ENCODE measurements at places on chromosomes 16 and 17.

GRCh38 chr16:46954562-46954961 is 18.9 kb downstream of the DNAJA2 start:
- no peak for DNase-seq

- DNase-seq = no peak
Observed at GRCh38 chr17:17579691-17580090, 11.8 kb downstream of the PEMT start.

DNA sequence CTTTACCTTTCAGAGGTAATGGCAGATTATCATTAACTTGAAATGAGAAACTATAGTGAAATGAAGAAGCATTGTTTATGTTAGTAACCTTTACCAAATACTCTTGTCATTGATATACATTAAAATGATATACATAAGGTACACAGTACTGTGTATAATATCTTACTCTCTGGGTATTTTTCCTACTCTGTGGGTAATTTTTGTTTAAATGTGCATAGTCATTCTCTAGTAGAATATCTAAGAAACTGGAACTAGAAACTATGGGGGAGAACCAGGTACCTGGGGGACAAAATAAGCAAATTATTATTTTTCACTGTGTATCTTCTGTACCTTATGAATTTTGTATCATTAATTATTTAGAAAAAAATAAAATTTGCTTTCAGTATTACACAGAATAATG is 20.6 kb upstream of the PHAF1 start:
- DNase-seq = no peak

DNA sequence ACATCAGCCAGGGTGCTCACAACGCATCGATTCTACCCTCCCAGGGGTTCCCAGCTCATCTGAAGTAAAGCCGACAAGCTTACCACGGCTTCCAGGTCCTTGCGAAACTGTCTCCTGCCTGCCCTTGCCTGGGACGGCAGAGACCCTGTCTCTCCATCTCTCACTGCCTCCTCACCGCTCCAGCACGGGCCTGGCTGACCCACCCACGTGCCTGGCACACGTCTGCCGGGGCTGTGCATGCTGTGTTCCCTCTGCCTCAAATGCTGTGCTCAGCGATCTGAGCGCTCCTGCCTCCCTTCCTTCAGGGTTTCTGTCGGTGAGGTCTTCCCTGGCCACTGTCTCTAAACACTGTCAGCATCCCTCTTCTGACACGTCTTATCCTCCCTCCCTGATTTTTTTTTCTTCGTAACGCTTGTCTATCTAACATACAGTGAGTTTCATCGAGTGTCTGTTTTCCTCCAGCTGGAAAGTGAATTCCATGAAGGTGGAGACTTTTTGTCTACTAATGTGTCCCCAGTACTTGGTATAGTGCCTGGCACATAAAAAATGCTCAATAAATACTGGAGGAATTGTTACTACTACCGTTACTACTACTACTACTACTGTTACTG is 208.4 kb downstream of the IRF8 start:
- DNase-seq = no peak

GRCh38 chr17:34082404-34082803 is 172.7 kb upstream of the CCL2 start:
- no peak for DNase-seq

DNA sequence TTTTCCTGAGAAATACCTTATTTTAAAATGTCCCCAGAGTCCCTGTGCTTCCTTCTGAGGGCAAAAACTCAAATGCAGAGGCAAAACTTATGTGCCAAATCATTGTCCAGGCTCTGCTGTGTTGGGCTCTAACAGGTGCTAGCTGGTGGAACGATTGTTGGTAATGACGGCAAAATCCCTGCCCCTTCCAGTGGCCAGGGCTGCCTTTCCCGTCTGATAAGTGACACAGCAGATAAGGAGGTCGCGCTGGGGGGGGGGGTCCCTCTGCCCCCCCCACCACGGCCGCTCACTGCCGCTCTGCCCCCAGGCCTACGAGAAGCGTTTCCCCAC is 29.1 kb downstream of the SEC14L5 start:
- DNase-seq = no peak

GRCh38 chr16:87434146-87434667 is 42.1 kb downstream of the MAP1LC3B start:
- DNase-seq = no peak

GRCh38 chr17:42698736-42699414 is 16.5 kb downstream of the CNTNAP1 start:
- no peak for DNase-seq

- DNase-seq = no peak
Observed at GRCh38 chr17:71905376-71906031, 215.3 kb upstream of the SOX9 start.

DNA sequence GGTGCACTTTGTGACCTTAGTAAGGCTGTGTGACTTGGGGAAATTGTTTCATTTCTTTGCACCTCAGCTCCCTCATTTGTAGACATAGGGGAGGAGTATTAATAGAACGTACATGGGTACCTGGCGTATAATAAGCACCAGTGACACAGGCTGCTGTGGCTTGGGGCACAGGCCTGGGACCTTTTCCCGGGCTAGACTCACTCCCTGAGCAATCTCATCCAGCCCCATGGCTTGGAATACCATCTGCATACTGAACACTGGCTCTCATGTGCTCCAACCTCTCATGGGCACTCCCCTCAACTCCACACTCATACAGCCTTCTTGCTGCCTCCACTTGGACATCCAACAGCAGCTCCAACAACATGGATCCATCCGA is 41.0 kb upstream of the MRPS23 start:
- no peak for DNase-seq

DNA sequence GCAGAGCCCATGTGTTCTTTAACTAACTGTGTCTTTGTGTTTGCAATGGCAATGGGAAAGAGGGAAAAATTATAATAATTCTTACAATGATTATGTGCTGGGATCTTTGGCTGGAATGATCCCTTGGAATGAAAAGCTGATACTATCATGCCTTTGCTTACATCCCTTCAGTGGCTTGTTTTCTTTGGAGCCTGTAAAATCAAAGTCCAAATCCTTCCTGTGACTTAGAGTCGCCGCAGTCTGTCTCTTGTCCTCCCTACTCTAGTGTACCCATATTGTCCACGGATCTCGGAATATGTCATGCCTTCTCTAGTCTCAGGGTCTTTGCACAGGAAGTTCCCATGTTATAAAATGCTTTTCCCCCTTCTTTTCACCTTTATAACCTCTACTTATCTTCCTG is 111.7 kb upstream of the MAF start:
- DNase-seq = no peak

GRCh38 chr17:39775031-39775430 is 37.3 kb downstream of the GRB7 start:
- no peak for DNase-seq

DNA sequence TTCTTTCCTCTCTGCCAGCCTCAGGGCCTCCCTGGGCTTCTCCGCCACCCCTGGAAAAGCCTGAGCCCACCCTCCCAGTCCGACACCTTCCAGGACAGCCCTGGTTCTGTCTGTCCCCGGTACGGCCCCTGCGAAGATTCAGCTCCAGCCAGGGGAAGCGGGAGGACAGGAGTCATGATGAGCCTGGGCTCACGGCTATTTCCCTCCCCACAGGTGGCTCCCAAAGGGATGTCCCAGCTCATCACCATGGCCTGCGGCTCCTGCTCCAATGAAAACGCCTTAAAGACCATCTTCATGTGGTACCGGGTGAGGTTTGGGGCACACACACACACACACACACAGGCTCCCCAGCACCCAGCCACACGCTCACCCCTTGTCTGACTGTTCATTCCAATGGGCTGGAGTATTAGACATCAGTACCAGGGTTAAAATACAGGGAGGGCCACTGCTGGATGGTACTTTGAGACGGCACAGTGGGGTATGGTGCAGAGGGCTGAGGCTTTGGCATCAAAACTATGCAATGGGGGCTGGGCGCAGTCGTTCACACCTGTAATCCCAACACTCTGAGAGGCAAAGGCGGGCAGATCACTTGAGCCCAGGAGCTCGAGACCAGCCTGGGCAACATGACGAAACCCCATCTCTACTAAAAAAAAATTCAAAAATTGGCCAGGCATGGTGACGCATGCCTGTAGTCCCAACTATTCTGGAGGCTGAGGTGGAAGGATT is 32.8 kb downstream of the TMEM186 start:
- no peak for DNase-seq

GRCh38 chr16:74073456-74073855 is 223.2 kb upstream of the PSMD7 start:
- DNase-seq = no peak

GRCh38 chr17:69323806-69324205 is 3.1 kb downstream of the ABCA5 start:
- DNase-seq = no peak

DNA sequence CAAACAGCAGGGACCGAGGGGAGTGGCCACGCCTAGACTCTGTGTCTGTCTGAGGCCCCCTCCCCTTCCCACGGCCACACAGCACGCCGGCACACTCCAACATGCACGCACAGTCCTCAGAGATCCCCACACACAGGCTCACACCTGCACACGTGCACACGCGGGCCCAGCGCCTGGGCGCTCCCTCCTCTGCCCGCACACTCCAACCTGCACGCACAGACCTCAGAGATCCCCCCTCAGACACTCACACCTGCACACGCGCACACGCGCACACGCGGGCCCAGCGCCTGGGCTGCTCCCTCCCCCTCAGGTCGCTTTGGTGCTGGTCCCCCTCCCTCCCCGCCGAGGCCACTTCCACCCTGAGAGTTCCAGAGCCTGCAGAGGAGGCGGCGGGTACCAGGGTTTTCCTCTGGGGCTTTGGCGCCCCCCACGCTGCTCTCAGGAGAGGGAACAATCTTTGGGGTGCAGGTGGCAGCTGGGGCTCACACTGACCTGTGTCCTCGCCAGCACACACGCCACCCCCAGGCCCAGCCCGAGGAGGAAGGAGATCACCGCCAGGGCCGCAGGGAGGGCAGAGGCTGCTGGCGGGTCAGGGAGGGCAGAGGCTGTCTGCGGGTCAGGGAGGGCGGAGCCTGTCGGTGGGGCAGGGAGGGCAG is 1.6 kb downstream of the CD7 start:
- DNase-seq = peak; percentile 31

DNA sequence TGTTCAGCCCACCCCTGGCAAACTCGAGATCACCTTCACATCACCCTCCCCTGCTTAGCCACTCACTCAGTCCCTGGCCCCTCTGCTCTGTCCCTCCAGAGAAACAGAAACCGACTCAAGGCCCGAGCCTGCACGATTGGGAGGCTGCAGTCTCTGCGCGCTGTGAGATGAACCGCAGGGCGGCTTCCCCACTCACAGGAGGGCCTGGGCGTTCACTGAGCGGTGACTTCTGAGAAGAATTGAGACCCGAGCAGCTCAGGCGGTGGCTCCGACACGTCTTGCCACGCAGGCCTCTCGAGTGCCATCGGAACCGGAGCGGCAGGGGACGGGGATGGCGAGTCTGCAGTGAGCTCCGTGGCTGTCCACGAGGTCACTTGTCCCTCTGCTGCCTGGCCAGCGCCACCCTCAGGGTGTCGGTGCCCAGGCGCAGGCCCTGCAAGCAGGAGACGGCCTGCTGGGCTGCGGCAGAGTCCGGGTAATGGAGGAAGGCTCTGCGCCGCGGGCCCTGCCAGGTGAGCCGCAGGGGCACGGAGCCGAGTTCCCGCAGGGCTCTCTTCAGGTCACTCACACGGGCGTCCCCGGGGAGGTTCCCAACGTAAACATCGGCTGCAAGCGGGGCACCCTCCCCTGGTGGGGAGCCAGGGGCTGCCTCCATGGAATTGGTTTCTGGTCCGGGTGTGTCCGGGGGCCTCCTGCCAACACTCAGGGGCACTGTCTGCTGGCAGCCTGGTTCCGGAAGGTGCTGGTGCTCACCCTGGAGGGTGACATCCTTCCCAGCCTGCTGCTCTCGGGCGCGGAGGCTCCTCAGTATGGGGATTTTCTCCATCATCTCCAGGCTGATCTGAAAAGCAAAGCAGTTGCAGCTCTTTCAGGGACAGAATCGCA is 21.6 kb downstream of the FOXF1 start:
- no peak for DNase-seq

DNA sequence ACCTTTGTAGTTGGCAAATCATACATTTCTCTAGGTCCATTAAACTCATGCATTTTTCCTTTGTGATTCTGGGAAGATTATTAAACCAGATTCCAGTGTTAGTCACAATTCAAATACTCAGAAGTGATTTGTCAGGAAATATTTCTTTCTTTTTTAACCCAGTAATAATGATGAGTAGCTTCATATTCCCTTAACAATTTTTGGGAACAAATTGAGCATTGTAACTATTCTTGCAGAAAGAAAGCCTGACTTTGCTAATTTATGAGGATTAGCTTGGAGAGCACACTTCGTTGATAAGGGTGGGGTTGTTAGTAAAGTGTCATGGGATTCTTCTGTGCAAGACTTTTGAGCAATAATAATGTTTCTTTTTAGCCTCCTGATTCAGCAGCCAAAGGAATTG is 18.7 kb upstream of the KRT24 start:
- no peak for DNase-seq

DNA sequence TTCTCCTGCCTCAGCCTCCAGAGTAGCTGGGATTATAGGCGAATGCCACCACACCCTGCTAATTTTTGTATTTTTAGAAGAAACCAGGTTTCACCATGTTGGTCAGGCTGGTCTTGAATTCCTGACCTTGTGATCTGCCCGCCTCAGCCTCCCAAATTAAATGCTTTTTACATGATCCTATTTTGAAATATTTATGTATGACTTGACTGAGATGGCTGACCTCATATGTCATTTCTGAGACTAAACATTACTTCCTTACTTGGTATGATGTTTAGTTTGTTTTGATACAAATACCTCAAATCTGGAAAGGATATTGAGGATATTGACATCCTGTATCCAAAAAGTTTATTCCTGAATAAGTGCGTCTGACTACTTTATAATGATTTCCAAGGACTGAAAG is 11.9 kb downstream of the CALCOCO2 start:
- no peak for DNase-seq

DNA sequence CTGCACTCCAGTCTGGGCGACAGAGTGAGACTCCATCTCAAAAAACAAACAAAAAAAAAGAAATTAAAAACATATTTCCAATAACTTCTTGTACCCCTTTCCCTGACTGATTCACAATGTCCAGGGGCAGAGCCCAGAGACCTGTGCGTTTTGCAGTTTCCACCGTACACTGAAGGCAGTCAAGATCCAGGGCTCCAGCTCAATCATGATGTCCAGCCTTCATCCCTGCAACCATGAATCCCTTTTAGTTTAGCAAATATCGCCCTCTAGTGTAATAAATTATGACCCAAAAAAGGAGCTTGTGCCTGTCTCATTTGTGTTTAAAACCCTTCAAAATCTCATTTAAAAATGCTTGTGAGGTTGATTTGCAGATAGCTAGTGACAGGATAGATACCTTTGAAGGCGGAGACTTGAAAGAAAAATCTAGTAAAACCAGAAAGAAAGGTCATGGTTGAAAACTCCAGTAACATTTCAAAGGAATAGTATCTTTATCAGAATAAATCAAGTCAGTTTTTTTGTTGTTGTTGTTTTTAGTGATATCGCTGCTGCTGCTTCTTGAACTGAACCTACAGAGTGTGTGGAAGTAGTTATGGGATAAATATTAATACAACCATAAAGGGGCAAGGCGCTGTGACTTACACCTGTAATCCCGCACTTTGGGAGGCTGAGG is 3.7 kb upstream of the ERN1 start:
- no peak for DNase-seq

All from T-helper 17 cell (primary cell).